Activated CD4-positive, alpha-beta T cell treated with anti-CD3 and anti-CD28 coated beads for 48 hours (primary cell): ENCODE measurements at places on chromosomes 5 and 9.
A peak's percentile ranks its signal among the peaks of the same experiment; 100 is the strongest.

GRCh38 chr9:97983589-97984187 lies 547 bp downstream of the ANP32B start:
- peak; percentile 64 for DNase-seq

- DNase-seq: peak; percentile 18
Measured at GRCh38 chr5:138338411-138339090, 485 bp downstream of the FAM53C start.

GRCh38 chr5:159362220-159362619 lies 31.9 kb upstream of the IL12B start:
- DNase-seq: no peak

GRCh38 chr9:93657331-93658111 lies 81.1 kb downstream of the PHF2 start:
- no peak for DNase-seq

GRCh38 chr5:171624396-171624795 lies 161.2 kb upstream of the SMIM23 start:
- DNase-seq: no peak

DNA sequence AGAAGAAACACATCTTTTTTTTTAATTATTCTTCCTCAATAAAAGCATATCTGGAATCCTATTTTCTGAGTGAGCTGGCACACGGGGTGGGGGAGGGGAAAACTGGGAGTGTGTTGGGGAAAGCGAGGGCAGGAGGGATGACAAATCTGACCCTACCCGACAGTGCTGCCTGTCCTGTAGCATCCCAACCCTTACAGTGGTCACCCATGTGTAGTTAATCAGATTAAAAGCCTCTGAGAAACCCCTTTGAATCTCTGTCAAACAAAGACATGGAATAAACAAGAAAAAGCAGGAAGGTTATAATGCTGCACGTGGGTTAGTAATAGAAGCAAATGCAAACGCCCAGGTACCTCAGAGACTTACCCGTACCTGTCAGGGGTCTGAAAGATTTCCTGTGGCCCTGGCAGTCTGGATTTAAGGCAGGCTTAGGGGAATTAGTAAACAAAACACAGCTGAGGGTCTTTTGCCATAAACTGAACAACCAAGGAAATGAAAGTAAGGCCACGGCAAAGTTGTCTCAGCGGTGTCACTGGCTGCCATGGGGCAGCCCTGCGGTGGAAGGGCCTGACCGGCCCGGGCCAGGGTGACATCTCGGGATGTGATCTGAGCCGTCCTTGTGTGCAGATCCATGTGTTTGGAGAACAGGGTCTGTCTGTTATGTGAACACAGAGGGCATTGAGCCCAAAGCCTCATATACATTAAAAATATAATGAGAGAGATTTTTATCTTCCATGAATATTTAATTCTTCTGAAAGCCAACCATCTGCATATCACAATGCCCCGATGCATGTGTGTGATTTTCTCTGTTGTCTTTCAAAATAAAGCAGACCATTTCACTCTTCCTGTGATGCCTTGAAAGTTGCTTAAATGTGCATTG lies 308.2 kb downstream of the ZNF608 start:
- no peak for DNase-seq

DNA sequence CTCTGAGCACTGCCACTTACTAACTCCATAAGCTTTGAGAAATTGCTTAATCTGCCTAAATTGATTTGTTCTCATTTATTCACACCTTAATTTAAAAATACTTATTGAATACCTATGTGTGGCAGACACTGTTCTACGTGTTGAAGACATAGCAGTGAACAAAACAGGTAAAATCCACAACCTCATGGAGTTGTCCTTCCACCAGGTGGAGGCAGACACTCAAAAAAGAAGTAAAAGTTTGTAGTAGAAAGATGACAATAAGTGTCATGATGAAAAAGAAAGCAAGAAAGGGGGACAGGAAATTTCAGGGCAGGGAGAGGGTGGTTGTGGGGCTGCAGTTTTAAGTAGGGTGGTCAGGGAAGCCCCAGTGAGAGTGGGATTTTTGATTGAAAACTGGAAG lies 94.9 kb downstream of the SREK1 start:
- DNase-seq: no peak
